Mucosa of gallbladder (tissue), 1 donor: ENCODE measurements at places on chromosomes 11 and 22. TPM values are rescaled to one million over a fixed set of nuclear protein-coding genes. Genes with fewer than 3 reads are reported as not detected.

The NUDT22 gene
- total RNA-seq = 78.6 TPM

The MB gene
- total RNA-seq = 0.35 TPM

The SMC1B gene
- not detected for total RNA-seq

The JAML gene
- total RNA-seq = 12.9 TPM

DNA sequence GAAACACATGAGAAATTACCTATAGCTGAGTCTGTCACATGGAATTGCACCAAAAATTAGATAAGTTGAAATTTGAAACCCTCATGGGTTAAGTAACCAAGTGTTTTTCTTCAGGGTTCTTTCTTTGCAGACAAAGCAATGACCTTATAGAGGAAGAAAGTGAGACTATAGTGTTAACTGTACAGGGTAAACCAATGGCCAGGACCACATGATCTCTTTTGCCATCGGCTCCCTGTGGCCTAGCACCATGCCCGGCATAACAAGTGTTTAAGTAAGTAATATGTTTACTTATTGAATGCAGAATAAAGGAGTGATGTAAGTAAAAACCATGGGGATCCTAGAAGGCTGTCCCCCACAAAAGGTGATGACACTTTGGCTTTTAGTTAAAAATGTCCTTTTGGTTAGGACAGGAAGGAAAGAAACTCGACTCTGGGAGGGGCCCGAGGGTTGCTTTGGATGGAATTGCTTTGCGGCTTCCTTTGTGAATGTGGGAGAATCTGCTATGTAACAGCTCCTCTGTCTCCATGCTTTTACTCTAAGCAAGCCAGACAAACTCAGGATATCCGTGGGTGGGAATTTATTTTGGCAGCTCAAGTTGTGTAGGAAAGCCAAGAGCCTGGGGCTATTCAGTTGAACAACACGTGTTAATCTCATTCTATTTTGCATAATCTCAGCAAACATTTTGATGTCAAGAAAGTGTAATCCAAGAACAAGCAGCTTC lies 454.7 kb downstream of the INSC start:
- DNase-seq = no peak

GRCh38 chr22:46916886-46917770 lies 154.7 kb downstream of the TBC1D22A start:
- no peak for DNase-seq

- peak; percentile 20 for DNase-seq
Observed at GRCh38 chr11:25981998-25982397, 349.9 kb upstream of the ANO3 start.

GRCh38 chr11:9687711-9688477 lies 24.0 kb downstream of the SWAP70 start:
- DNase-seq = no peak

DNA sequence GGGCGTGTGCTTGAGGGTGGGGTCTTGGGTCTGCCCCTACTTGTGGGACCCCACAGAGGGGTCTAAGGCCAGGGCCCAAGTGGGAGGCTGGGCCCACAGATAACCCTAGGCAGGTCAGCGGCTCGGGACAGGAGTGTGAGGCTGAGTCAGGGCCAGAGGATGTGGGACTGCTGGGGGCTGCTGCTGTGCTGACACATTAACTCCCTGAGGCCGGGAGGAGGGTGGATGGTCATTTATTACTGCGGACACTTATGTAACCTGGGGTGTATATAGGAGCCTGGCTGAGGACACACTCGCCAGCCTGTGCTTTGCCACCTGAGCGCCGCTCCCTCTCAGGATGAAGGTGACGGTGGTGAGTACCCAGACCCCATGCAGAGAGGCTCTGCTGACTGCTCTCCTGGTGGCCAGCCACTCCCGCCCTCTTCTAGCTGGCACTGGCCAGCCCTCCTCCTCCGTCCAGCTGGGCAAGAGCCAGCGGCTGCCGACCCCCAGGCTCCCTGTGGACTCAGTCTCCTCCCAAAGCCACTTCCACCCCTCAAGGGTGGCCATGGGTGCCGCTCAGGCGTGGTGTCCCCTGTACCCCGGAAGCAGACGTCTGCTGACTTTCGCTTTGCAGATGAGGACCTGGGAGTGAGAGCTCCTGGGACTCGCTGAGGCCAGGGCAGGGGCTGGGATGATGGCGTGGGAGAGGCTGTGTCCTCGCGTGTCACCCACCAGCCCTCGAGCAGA lies at the start of gene MIOX:
MIOX (plus strand) TSS at position 299 of the 729 bp plus-strand sequence; CDS start at position 338, 39 bp downstream.
- DNase-seq = no peak

DNA sequence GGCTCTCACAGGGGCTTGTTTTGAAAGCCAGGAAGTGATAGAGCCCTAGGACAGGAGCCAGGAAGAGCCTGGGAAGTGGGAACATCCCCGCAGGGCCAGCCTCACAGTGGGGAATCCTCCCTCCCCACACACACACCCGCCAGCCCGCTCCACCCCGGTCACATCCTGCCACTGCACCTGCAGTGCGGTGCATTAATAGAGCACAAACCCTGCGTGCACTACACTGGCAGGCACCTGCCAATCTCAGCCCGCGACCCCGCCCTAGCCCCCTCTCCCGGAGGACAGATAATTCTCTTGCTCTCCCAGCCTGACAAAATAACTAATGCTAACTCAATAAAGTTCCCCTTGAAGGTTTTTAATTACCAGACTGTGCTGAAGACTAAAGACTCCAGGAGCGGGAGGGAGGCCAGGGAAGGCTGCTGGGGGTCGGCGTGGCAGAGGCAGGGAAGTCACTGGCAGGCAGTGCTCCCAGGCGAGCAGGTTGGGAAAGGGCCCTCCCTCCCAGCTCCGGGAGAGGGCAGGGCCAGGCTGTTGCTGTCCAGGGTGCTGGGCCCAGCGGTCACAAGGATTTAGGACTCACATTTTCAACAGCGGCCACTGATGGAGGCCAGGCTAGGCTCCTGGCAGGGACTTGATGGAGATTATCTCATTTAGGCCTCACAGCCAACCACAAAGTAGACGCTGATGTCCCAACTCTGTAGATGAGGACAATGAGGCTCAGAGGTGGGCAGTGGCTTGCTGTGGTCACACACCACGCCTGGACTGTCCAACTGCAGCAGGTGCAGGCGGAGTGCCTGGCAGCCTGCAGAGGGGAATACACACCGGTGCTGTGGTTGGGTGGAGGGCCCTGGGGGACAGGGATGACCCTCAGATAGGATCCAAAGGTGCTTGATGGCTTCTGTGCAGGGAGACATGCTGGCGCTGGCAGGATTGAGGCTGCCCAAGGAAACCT lies 23.9 kb upstream of the TCF20 start:
- peak; percentile 44 for DNase-seq

DNA sequence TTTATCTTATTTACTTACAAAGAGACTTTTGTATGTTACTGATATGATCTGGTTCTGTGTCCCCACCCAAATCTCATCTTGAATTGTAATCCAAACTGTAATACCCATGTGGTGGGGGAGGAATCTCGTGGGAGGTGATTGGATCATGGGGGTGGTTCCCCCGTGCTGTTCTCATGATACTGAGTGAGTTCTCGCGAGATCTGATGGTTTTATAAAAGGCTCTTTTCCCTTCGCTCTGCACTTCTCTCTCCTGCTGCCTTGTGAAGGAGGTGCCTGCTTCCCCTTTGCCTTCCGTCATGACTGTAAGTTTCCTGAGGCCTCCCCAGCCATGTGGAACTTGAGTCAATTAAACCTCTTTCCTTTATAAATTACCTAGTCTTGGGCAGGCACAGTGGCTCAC lies 42.4 kb upstream of the WNT7B start:
- no peak for DNase-seq

GRCh38 chr11:106222626-106223025 lies 145.2 kb downstream of the AASDHPPT start:
- no peak for DNase-seq

GRCh38 chr11:59188954-59189353 lies 17.0 kb downstream of the DTX4 start:
- no peak for DNase-seq

GRCh38 chr11:74707602-74708510 lies 23.4 kb downstream of the CHRDL2 start:
- DNase-seq = no peak

- DNase-seq = no peak
Observed at GRCh38 chr11:92626624-92627023, 342.8 kb upstream of the MTNR1B start.

- DNase-seq = no peak
Observed at GRCh38 chr11:37505406-37505805, 907.4 kb upstream of the RAG2 start.

GRCh38 chr11:94402355-94402754 lies 1.1 kb upstream of the GPR83 start:
- DNase-seq = no peak

DNA sequence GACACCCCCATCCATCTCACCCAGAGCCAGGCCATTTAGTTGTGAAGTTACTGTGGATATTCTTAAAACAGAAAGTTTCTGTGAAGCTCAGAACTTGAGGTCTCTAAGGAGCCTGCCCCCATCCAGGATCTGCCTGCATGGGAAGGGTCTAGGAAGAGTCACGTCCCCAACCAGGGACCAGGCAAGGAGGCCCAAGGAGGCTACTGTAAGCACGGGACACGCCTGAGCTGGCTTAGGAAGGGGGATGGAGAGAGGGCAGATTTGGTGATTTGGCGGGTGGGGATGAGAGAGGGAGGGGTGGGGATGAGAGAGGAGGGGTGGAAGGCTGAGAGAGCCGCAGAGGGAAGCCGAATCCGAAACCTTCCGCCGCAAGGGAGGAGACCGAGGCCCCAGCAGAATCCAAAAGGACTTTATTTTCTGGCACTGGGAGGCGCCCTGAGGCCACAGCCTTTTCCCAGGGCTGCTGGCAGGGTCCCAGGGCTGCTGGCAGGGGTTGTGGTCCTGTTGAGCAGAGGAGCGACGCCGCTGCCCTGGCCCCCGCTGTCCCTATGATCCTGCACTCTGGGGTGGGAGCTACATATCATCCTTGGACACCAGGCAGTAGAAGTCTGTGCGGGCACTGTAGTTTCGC lies 9.4 kb downstream of the SIGIRR start:
- DNase-seq = no peak

DNA sequence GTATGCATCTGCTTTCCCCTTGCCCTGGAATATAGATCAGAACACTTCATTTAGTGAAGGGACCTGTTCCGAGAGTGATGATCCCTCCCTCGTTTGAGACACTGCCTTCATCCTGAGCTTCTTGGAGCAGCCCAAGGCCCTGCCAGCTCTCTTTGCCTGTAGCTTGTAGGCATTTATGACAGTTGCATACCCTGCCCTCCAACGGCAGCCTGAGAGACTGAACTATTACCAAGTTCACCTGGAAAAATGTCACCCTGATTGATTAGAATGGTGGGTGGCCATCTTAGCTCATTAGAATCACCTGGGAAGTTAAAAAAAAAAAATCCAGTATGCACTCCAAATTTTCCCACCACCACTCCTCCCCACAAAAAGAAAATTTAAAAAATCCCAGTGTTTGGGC lies 1.5 kb downstream of the MICAL3 start:
- DNase-seq = no peak

DNA sequence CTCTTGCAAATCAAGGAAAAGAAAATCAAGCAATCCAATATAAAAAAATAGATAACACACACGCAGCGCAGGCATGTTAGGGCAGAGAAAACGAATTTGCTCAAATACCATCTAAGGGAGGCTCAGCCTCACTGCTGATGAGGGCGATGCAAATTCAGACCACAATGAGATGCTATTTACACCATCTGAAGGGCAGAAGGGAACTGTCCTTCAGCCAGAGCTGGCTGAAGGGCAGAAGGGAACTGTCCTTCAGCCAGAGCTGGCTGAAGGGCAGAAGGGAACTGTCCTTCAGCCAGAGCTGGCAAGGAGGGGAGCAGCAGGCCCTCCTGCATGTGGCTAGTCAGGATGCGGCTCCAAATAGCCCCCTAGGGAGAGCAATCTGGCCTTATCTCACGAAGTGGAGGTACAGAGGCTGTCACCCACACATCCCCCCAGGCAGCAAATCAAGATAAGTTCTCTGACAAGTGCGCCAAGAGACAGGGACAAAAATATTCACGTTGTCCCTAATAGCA lies 7.6 kb upstream of the SLC39A13 start:
- DNase-seq = no peak

- no peak for DNase-seq
Observed at GRCh38 chr11:119388103-119388502, 6.6 kb upstream of the USP2 start.

DNA sequence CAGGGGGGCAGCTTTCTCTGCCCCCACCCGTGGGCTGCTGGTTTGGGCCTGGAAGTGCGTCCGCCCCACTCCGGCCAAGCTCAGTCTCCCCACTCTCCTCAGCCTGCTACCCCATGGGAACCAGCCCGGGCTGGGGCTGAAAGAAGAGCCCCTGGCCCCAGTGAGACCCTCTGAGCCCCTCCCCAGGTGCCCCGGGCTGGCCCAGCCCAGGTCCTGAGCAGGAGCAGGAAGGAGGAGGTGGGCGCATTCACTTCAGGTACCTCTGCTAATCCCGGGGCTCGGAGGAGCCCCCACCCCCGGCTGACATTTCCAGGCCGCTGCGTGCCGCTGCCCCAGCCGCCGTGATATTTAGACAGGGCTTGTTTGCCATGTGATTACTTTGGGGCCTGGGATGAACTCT lies 8.7 kb upstream of the TH start:
- no peak for DNase-seq

DNA sequence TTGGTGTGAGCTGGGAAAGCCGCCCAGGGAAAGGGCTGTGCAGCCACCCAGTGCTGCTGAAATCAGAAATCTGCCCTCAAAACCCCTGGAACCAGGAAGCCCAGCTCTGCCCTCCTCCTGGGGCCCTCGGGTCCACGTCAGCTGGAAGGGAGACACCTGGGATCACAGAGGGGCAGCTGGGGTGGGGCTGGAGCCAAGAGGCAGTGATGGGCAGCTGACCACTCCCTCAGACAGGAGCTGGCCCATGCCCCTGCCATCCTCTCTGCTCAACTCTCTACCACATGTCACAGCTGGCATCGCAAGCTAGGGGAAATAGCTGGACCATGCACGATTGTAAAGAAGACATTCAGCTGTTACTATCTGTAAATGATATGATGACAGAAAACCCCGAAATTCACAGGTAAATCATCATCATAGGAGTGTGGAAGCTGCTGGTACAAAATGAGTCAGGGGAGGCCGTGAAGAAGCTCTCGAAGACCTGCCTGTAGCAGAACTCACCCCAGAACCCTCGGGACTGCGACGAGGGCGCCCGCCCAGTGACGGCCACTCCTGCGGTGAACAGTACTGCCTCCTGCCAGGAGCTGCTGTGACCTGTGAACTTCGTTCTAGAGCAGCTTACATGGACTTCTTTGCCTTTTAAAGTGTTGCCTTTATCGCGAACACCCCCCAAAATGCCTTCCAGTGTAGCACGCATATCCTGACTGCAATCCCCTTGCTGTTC lies 55.9 kb downstream of the CERK start:
- no peak for DNase-seq

- DNase-seq = no peak
Observed at GRCh38 chr11:46381048-46381818, at the start of gene MDK. TSS of gene MDK (plus strand) at chr11:46381669. CDS start at chr11:46382058, 389 bp downstream.

DNA sequence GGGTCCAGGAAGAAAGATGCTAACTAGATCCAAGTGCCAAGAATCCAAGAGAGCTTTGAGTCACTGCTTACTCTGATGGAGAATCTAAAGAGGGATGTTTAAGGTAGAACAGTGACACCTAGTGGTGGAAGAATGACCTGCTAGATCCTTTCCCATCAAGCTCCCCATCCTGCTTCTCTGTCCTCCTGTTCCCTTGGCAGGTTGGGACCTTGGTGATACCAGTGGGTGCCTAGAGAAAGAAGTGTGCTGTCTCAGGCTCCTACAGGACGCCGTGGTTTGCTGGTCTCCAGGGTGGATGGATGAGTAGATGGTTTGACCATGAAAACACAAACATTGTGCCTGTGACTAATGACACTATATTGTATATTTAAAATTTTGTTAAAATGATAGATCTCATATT lies 383.7 kb downstream of the TMEM135 start:
- DNase-seq = peak; percentile 65
